ENCODE measurements at places on chromosomes 1 and 21.

DNA sequence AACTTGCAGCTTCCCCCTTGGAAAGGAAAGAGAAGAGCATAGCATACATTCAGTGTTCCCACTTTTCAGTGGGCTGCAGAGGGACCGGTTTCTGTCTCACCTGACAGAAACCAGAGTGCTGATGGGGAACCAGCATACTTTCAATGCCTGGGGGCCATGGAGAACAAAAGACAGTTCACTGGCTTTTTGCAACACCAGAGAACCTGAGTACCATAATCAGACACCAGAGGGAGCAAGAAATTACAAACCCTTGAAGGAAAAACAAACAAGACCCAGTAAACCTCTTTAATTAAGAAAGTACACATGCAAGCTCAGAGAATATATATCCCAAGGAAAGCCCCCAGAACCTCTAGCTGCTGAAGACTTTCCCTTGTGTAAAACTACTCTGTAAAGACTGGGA lies 51.1 kb downstream of the CSMD2 start:
- DNase-seq = peak; percentile 44

DNA sequence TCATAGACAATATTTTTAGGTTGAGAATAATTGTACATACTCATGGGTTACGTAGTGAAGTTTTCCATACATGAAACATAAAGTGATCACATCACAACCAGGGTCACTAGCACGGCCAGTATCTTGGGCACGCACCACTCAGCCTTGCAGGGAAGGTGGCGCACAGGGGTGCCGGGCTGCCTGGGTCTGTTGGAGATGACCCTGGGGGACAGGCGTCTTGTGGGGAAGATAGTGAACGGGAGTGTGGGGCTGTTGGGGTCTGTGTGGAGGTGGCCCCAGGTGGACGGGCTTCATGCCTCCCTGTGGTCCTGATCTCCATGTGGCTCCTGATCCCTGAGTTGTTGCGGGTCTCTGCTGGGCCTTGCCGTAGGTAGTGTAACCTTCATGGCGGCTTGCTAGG lies 38.3 kb upstream of the PRSS38 start:
- DNase-seq = peak; percentile 22

GRCh38 chr1:185693654-185694053 lies 40.5 kb upstream of the HMCN1 start:
- DNase-seq = peak; percentile 12

DNA sequence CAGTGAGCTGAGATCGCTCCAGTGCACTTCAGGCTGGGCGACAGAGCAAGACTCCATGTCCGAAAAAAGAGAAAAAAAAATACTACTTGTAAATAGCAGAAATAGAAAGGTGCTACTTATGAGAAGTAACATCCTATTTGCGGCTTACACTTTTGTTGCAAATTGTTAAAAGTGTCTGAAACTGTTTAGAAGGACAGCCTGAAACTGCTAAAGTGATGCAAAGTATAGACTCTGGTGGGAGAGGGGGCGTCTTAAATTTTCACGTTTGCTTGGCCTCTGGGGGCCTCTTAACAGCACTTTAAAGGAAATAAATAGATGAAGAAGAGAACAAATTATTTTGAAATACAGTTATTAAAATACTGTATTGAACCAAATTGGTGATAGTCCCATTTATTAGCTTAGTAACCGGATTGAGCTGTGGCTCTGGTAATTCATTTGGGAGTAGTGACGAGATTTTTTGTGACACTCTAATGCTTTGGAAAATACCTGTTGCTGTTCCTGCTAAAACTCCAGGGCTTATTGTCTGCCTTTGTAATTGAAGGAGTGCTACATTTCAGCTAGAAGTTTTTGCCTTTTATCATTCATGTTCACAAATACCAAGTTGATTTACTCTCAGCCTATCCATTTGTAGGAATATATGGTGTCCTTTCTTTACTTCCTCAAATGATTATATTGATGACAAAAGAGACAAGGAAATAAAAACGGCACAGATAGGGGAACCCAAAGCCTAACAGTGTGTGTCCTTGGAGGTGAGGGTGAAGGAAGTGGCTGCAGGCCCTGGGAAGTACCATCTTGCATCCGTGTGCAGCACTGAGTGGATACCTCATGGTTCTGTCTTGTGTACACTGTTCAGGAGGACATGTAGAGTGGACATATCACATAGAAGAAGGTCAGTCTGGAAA lies 6.2 kb downstream of the PKNOX1 start:
- DNase-seq = no peak

GRCh38 chr1:193062698-193063463 lies 3.5 kb downstream of the RO60 start:
- no peak for DNase-seq

GRCh38 chr1:170032531-170033280 lies 41.8 kb downstream of the KIFAP3 start:
- no peak for DNase-seq

DNA sequence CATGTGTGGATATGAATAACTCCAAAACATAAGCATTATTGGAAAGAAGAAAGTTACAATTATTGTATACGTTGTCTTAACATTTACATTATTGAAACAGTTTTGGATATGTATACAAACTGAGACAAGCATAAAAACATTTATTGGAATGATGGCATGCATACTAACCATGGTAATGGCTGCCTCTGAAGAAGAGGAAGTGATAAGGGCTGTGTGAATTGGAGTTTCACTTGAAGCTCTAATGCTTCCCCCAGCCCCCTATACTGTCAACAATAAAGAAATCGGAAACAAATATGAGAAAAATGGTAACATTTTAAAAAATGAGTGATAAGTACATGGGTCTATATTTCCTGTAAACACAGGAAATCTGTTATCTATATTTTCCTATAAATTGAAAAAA lies 367.7 kb upstream of the DPYD start:
- DNase-seq = no peak

GRCh38 chr1:23019863-23020625 lies 776 bp downstream of the KDM1A start:
- peak; percentile 80 for DNase-seq

DNA sequence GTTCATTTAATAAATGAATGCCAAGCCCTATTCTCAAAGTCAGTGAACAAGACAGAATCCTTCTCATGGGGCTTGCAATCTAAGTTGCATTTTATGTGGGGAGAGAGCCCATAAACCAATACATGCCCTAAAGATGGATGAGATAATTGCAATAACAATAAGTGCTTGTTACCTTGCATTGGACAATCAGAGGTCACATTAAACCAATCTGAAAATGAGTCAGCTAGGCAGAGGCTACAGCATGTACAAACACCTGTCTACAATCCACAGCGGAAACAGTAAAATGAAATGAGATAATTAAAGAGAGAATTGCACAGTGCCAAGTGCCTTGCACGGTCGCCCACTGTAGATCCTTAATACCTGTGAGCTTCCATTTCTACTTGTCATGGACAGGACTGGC lies 7.4 kb upstream of the IGFN1 start:
- DNase-seq = no peak

DNA sequence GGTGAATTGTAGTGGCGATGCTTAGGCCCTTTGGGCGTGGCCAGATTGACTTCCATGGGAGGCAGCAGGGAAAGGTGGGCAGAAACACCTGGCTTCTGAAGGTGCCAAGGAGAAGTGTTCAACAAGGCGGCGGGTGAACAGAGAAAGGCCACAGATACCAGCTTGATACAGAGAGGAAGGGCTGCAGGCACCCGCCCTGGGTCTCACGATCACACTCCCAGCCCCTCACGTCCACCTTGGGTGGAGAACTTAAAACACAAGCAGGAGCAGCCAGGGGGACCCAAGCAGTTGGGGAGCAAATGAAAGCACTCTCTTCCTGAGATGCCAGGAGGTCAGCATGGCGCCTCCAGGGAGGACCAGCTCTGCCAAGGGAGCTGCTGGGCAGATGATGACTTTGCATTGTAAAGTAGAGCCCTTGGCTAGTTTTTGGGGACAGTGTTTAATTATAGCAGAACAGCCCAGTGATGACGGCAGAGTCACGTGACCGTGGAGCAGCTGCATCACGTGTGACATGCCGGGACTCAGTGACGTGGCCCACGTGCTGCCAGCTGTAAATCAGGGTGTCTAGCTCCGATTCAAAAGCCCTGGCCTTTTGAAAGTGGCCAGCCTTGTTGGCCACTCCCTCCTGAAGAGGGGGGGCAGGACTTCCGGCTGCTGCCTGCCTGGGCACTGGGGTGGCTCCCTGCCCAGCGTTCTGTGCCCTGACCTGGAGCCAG lies 19.0 kb downstream of the SLC37A1 start:
- DNase-seq = peak; percentile 50
